HT1080 (cell line): ENCODE measurements at places on chromosomes 4 and X. TPM values are rescaled to one million over a fixed set of nuclear protein-coding genes. Genes with fewer than 3 reads are reported as not detected.
A peak's percentile ranks its signal among the peaks of the same experiment; 100 is the strongest.

DNA sequence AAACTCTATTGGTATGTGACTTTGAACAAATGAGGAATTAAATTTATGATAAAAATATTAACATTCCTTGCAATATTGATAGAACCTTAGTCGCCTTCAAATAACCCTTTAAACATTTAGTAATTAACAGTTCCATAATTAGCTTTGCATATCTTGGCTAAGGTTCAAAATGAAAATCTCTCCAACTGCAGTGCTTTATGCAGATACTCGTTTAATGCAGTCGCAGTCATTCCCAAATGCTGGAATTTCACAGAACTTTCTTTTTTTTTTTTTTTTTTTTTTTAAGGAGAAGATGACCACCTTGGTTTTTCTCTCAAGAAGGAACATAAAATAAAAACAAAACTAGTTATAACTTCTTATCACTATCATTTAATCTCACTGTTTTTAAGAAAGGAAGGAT lies 5.2 kb downstream of the RAPGEF2 start:
- DNase-seq, result no peak

DNA sequence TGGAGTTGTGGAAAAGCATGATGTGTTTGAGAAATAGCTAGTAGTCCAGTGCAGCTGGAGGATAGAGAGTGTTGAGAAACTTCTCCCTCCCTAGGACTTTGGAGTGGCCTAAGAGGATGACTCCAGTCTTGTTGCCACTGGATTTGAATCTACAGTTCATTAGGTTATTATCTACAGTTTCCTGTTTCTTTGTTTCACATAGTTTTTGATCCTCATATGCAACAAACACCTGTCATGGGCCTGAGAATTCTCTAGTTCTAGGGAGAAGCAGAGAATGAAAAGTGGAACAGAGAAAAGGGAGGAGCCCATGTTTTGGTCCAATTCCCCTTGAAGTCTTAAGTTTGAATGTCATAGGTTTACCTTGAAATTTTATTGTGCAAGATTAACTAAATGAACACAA lies 73.6 kb upstream of the TBC1D9 start:
- no peak for DNase-seq

DNA sequence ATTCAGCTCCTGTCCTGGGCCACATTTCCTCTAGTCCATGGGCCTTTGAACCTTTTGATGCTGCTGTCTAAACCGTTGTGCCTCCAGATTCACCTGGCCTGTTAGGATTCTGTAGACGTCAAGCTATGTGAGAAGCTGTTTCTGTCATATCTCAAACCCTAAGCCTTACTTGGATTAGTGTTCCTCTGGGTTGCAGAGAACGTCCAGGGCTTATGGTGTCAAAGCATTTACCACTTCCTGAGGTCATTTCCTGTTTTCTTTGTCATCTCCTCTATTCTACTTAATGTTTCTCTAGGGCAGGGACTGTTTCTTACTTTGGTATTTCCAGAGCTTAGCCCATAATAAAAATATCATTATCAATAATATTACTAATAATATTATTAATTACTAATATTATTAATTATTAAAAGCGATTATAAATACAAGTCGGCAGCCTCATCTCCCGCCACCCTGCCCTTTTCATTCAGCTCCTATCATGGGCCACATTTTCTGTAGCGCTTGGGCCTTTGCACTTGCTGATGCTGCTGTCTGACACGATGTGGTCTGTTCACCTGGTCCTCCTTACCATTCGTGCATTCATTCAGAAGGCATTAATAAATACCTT lies 19.1 kb downstream of the PRIMPOL start:
- DNase-seq, result peak; percentile 56

DNA sequence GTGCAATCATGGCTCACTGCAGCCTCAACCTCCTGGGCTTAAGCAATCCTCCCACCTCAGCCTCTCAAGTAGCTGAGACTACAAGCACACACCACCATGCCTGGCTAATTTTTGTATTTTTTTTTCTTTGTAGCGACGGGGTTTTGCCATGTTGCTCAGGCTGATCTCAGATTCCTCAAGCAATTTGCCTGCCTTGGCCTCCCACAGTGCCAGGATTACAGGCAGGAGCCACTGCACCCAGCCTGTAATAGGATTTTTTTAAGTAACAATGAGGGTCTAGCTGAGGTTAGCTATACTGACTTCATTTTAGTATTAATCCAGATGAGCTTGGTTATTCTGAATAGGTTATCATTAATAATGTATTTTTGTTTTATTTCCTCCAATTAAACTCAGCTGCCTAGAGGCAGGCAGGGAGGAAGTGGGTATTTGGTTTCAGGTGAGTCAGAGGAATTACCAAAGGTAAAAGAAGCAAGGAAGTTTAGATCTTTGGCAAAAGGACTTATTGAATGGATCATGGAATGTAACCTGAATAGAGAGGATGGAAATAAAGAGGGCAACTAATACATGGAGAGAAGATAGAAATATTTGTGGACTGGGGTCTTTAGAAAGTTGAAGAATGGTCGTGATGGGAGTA lies 1023.3 kb upstream of the TENM3 start:
- DNase-seq, result peak; percentile 21

GRCh38 chrX:69318651-69319340 lies 153.5 kb upstream of the PJA1 start:
- DNase-seq, result no peak

- DNase-seq, result peak; percentile 75
Observed at GRCh38 chrX:139192386-139192961, 338.1 kb upstream of the F9 start.

DNA sequence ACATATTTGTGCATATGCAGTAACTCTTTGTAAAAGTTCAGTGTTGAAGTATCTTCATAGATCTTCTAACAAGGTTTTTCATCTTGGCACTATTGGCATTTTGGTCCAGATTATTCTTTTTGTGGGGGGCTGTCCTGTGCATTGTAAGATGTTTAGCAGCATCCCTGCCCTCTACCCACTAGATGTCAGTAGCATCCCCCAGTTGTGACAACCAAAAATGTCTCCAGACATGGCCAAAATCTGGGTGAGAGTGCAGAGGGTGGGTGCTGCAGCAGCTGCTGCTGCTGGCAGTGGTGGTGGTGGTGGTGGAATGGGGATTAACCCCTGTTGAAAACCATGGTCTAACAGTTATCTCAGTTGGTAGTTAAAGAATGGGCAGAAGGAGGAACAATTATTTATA lies 370.0 kb downstream of the GPAT3 start:
- DNase-seq, result peak; percentile 15

- no peak for DNase-seq
Observed at GRCh38 chr4:48931459-48931858, 24.9 kb upstream of the OCIAD2 start.

GRCh38 chr4:9901257-9901656 lies 119.8 kb downstream of the DRD5 start:
- no peak for DNase-seq

GRCh38 chrX:17919896-17920446 lies 58.9 kb upstream of the RAI2 start:
- no peak for DNase-seq

DNA sequence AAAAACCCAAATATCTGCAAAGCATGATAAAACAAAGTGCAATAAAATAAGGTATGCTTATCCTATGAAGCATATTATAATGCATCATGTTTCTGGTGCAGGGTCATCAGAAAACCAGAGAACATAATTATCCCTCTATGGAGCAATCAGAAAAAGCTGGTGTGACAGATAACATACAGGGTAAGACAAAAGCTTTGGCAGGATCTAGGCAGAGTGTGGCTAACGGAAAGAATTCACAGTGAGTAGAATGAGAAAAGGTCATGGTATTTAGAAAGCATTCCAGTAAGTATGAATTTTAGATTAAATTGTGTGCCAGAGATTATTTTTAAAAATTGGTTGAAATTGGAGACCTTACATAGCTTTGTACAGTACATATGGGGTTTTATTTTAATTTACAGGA lies 29.0 kb upstream of the UGT2B4 start:
- DNase-seq, result no peak

DNA sequence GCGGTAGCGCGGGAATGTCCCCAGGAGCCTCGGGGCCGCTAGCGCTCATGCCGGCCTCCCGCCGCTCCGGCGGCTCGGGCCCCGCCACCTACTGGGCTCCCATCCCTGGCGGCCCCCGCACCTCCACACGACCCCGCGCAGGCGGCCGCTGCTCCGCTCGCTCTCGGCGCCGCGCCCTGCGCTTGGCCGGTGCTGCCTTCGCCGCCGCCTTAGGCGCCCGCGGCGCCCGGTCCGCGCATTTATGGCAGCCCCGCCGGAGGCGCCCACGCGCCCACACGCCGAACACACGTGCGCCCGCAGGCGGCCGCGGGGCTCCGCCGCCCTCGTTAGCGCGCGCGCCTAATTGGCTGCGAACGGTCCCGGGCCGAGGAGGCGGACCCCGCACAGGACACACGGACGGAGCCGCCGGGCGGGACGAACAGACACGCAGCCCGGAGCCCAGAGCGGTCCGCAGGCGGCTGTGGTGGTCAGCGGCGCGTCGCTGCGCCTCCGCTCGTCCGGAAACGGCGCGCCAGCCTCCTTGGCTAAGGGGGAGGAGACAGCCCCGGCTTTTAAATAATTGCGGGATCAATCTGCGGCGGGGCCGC lies at the start of gene NKX1-1:
NKX1-1 (minus strand) TSS at position 49 of the 587 bp plus-strand sequence; CDS start at position 49, 0 bp downstream.
- no peak for DNase-seq

DNA sequence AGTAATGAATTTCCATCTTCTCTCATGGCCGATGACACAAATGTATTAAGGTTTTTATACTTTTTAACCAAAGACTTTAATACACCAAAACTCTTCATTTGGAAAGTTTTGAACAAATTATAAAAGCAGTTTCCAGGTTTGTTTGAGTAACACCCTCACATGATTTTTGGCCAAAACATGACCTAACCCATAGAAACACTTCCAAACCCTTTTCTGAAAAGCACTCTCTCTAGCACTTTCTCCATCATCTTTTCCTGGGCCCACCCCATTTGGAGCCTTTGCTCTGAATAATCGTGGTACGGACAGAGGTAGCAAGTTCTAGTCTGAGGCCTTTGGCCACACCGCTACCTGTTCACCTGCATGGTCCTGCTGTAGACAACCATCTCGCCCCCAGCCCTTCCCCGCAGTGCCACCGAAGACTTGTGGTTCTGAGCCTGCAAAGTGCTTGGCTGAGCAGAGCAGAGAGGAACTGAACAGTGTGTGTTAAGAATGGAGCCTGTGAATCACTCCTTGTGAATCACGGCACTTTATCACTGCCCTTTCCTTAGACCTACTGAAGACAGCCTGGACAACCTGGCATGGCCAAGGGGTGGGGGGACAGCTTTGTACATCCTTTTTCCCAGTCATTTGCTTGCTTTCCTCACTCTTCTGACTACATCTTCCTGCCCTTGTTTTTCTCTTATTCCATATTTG lies 181.8 kb downstream of the PTTG2 start:
- peak; percentile 74 for DNase-seq

- DNase-seq, result no peak
Observed at GRCh38 chrX:134695999-134696398, 37.7 kb upstream of the PLAC1 start.

DNA sequence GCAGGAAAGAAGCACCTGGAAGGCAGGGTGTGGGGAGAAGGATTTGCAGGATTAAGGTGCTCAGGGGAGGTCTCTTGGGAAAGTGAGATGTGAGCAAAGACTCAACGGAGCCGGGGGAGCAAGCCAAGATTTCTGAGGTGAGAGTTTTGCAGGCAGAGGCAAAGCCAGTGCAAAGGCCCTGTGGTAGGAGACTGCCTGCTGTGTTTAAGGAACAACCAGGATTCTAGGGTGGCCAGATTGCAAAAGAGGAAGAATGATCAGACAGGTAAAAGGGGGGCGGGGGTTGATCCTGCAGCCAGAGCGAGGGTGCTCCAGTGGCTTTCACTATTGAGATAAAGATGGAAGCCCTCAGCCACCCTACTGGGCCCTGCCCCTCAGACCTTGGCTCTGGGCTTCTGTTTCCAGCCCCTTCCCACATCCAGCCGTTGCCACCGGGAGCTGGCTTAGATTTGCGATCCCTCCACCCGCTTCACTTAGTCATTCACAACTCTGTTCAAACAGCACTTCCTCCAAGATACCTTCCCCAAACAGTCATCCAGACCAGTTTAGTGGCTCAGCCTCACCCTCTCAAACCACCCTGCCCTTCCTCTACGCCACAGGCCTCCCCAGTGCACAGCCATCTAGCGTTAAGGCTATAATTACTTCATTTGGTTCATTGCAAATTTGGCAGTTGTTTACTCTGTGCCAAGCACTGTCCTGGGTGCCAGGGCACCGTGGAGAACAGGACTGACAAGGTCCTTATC lies 23.3 kb upstream of the BCOR start:
- no peak for DNase-seq

GRCh38 chrX:24493740-24494581 lies 28.9 kb downstream of the PDK3 start:
- DNase-seq, result no peak

DNA sequence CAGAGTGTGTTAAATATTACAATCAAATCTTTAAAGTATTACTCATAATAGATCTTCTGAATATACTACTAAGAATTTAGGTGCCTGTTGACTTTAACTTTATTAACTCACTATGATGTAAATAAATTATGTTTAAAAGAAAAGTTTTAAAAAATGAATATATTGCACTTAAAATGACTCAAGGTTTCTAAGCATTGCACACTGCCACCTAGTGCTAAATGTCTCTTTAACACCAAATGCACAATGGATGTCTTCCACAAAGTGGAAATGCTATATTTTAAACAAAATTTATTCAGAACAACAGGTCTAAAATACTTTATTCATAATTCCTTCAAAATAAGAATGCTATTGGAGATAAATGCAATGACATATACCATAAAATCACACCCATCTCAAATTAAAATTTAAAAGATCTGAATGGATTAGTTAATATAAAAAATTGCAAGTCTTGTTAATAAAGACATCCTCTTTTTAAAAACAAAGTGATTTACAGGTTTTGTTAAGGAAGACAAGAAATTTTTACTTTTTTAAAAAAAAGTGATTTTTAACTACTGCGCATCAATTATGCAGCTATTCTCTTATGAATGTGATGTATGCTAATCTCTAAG lies 5.5 kb downstream of the INPP4B start:
- DNase-seq, result no peak

DNA sequence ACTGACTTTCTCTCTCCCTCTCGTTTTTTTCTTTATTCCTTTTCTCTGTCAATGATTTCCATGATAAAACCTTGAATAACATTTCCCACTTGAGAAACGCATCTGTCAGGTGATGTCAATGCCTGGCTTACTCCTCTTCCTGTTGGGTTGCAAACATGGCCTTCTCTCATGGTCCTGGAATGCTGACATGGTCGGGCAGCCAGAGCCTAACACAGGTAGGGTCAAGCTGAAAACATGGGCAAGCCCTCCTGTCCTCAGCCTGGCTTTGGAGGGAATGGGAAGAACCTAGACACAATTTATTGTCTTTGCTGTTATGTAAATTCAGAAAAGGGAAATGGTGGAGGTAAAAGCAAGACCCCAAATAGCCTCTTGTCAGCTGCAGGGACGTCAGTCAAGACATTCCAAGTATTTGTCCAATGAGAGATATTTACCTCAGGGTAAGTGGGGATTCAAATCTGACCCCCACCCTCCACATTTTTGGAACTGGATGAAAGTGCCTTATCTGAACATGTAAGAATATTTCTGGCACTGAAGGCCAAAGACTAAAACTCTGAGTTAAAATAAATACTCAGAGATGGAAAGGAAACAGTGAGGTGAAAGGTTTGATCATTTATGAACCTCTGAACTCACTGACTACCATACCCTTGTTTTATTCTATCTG lies 473.8 kb downstream of the SPRY1 start:
- DNase-seq, result no peak

The AGTR2 gene
- total RNA-seq, result not detected in 2 replicates

The LEF1 gene
- 24.9 and 27.7 TPM in 2 replicates for total RNA-seq

The IL2 gene
- not detected in 2 replicates for total RNA-seq
